ENCODE measurements at places on chromosomes 12 and 14.

DNA sequence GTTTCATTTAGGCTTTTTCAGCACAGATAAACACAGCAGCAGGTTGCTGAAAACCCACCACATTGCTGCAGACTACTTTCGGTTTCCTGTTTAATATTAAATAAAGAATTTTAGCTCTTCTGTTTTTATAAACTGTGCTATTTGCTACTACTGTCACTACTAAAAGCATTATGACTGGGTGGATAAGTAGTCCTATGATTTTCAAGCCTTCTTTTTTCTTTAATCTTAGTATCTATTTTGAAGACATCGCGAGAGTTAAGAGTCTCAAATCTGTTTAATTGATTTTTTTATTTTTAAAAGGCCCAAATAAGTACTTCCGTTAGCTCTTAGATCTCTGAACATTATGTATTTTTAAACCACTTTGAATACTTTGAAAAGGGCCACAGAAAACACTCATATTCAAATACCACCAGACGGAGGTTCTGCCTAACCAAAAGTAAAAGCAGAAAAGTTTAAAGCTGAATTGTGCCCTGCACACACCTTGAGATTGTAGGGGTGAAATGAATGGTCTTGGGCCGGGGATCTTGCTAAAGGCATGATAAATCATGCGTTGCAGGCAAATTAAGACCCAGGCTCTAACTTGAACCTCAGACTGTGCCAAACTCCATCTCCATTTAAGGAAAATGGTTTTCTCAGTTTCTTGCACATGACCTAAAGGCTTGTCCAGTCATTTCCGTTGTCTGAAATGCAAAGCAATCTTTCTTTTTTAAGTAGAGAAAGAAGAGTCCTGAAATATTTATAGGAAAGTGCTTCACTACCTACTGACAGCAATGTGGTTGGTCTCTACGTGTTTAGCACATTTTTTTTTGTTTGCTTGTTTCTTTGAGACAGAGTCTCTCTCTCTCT, 13.6 kb upstream of the FOXN3 start:
- no peak for DNase-seq

DNA sequence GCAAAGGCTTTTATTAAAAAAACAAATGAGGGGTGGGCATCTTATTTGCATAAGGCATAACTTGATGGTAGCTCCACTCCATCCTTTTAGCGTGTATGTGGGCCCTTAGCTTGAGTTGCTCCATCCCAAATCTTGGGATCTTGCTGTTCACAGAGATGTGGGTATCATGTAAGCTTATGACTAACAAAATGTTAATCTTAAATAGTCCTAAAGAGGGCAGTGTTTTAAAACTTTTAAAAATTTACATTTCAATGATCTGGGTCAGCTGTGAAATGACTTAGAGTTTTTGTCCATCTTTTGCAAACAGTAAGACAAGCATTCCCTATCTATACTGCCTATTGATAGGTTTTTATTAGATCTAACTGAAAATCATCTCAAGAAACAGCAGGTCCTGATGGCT, 86.0 kb downstream of the SLCO1A2 start:
- no peak for DNase-seq

- DNase-seq, result no peak
Measured at GRCh38 chr14:19851365-19851764, 23.6 kb upstream of the OR4K2 start.

- no peak for DNase-seq
Measured at GRCh38 chr12:59076622-59077021, 156.3 kb upstream of the LRIG3 start.

DNA sequence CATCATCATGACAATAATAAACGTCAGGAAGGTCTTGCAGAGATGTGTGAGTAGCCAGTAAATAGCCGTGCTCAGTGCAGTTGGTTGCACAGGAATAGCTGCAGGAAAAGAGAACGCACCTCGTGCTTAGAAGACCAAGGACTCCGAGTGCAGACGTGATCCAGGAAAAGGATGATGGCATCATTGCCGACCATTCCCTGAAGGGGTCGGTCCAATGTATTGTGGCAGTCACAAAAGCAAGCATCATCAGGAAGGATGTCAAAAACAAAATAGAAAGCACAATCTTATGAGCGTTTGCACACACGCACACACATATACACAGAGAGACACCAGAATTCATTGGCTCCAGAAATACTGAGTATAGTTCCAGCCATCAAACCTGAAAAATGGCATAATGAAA, 12.8 kb downstream of the DUSP6 start:
- DNase-seq, result no peak

DNA sequence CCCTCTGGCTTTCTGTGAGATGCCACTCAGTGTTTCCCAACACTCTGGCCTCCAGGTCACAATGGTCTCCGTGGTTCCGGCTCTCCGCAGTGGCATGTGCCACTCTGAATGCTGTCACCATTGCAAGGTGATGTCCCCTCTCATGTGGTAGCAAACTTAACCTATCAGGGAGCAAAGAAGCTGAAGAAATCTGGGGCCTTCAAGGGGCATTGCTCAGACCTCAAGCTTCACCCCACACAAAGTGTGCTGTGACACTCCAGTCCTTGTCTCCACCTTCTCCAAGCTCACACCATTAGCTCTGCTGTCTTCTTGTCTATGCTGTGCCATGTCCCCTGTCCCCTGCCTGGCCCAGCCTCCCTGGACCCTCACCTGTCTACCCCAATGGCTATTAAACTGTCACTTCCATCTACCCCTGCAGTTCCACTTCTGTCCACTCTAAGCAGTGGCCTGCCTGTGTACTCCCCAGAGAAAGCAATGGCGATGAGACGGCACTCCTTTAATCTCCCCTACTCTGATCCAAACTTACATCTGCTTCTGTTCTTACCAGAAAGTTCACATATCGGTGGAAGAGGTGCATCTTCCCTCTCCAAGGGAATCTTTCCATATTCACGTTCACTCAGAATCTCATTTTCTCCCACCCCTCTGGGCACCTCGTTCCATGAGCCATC, 93.7 kb downstream of the DHRS2 start:
- no peak for DNase-seq

DNA sequence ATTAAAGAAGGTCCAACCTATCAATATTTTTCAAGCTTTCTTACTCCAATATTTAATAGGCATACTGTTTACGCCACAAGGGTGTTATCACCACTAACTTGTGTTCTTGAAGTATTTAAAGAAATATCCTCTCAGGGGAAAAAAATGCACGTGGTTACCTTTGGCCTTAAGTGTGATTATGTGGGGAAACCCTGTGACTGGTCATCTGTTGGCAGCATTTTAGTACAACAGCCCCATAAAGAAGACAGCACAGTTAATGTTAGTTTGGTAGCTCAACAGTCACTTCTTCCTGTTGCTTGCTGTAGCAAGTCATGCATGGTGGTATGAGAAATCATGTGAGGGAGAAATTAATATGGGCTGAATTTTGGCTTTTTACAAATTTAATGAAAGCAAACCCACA, 1021.5 kb upstream of the TMEM132C start:
- DNase-seq, result no peak

DNA sequence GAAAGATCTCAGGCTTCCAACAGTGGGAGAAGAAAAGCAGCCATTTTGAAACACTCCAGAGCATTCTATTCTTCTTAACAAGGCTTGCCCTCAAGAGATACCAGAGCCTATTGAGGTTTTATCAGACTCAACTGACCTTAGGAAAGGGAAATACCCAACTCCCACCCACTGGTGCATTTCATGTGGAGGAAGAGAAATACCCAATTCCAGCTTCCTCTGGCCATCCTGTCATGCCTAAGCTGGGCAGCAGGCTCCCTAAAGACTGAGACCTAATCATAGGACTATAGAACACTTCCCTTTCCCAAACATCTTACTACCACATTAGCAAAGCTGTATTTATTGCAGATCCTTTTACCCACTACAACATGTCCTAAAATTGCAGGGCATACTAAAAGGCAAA, 164.5 kb downstream of the KIF21A start:
- DNase-seq, result no peak

GRCh38 chr14:90023176-90023896, 38.5 kb upstream of the KCNK13 start:
- no peak for DNase-seq

DNA sequence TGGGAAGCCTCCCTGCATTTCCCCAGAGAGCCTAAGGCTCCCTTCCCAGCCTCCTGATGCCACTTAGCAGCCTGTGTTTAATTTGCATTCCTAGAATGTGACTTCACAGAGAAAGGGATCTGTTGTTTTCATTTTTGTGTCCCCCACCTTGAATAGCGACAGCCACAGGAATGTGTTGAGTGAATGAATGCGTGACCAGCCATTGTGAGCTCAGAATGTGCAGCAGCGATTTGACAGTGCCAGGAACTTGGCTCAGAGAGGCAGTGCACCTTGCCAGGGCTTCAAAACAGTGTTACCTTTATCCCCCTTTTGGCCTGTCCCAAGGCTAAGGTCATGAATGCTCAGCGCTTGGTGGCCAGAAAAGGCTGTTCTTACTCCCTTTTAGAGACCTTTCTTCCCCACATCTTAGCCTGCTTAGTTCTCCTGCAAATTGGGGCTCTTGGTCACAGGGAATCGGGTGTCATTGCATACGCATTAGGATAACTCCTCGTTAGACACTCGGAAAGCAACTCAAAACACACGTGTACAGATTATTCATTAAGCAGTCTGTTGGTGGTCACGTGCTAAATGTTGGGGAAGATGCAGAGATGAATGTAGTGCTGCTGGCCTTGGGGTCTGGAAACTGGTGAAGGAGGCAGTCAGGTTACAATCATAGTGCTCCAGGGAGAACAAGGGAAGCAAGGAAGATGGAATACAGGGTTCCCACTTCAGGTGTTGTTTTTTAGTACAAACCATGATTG, 9.8 kb downstream of the NTF3 start:
- no peak for DNase-seq

DNA sequence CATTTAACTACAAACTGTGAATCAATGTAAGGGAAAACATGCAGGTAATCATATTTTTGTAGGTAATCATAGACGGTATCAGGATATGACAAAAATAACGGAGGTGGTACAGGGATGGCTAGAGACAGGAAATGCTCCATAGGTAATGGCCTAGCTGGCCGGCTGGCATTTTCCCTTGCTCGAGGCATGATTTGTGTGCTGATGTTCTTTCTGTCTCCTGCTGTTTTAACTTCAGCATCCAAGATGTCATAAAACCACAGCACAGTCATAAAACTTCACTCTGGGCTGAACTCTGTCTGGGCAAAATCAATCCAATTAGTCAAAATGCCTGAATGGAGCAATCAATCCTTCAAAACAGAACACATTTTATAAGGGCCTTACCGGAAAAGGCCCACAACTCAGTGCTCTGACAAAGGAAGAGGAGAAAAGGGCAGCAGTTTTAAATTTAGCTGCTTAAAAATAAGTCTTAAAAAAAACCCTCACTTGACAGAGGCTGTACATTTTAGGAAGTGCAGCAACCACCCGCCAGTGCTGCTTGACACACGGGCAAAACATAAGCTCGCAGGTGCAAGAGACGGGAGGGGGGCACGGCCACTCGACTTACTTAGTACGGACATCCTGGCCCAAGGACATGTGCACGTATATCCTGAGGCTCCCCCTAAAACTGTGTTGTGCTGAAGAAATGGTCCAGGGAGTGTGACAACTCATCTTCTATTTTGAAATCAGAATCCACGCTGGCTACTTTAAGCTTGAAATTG, 40.5 kb upstream of the GPR68 start:
- DNase-seq, result no peak

DNA sequence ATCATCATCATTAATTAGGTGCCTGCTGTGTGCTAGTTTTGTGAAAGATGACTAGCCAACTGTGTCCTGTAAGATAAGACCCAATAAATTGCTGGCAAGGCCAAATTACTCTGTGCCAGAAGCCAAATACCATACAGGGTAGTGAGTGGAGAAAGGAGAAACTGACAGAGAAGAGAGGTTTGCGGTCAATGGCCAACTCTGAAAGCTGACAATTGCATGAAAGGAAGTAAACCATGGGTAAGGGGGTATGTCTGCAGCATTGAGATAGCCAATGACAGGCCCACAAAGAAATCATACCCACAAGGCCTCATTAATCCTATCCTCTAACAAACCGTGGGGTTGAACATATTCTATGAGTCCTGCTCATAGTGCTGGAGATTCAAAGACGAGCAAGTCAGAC, 236.6 kb upstream of the CCDC196 start:
- DNase-seq, result no peak

- DNase-seq, result no peak
Measured at GRCh38 chr12:25590011-25590721, 37.1 kb upstream of the LMNTD1 start.

- DNase-seq, result no peak
Measured at GRCh38 chr12:56104815-56105608, 653 bp downstream of the PA2G4 start.

- DNase-seq, result no peak
Measured at GRCh38 chr12:41724216-41724615, 420.5 kb downstream of the GXYLT1 start.

DNA sequence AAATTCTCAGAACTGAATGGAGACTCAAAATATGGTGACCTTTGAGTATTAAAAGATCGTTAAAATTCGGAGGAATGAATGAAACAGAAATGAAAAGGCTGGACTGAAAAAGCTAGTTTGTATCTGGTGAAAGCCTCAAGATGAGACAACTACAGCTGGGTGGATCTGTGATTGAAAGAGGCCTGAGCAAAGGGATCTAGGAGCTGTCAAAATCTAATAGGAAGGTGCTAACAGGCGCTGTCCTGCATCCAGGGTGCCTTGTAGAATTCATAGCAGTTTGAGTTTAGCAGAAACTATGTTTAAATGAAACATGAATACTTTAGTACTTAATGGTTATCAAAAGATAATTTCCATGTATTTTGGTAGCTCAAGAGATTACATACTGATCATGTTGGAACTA, 2.3 kb downstream of the YY1 start:
- DNase-seq, result peak; percentile 20

DNA sequence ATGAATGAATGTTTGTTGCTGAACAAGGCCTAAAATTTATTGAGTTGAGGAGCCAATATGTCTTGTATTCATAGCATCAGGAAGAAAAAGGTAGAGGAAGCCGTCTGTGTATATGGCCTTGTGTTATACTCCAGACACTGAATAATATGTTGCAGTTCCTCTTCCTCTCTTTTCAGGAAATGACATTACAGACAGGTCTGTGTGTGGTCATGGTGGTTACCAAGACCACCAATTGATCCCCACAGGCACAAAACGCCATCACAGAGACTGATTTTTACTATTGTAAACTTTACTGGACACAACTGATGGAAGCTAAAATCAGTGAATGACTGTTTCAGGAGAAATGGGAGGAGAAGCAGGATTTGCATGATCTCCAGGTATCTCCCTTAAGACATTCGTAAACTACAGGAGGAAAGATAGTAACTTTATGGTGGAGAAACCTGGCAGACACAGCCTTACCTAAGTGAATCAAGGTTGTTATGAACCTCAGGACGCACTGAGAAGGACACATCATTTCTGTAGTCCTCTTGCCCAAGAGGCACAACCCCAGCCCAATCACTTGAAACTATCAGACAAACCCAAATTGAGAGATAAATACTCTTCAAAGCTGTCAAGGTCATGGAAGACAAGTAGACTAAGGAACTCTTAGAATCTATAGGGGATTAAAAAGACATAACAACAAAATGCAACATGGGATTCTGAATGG, 334.1 kb upstream of the RGS6 start:
- DNase-seq, result no peak

DNA sequence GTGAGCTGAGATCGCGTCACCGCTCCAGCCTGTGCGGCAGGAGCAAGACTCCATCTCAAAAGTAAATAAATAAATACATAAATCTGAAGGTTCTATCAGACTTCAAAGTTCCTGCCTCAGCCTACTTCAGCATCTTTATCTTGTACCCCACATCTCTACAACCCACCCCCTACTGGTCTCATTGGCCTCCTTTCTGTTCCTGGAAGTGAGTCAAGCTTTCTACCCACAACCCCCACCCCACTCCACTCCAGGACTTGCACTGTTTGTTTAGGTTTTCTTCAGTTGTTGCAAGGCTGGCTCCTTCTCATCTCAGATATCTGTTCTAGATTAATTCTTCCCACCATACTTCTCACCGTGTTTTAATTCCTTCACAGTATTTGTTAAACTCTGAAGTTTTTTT, 714 bp upstream of the PSMC6 start:
- DNase-seq, result peak; percentile 38
